ENCODE measurements at places on chromosomes 2 and 18.
A peak's percentile ranks its signal among the peaks of the same experiment; 100 is the strongest.

- H3K27ac ChIP-seq, result no peak overlapping the region
- no peaks in the 10 kb centered on the region for H3K27me3 ChIP-seq
- H3K36me3 ChIP-seq, result no peaks in the 10 kb centered on the region
- DNase-seq, result no peak
- H3K4me1 ChIP-seq, result peaks cover 9% of the 10 kb centered on the region
These were observed 40.3 kb downstream of the KCNS3 start for GRCh38 chr2:17918789-17919188.

DNA sequence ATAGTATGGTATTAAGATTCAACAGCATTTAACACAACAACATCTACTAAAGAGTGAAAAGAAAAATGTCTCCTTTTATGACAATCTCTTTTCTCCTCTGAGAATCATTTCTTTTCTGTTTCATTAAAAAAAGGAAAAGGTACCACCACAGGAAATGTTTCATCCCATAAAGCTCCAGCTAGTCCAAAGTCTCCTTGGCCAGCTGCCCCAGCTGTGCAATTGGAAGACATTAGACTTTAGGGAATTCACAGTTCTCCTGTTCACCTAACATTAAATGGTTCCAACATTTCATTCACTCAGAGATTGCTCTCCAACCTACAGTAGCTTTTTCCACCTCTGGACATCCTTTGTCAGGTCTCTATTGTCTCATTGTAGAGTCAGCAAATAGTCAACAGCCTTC, 78.7 kb upstream of the YPEL5 start:
- no peak overlapping the region for H3K27ac ChIP-seq
- H3K27me3 ChIP-seq, result no peaks in the 10 kb centered on the region
- no peaks in the 10 kb centered on the region for H3K36me3 ChIP-seq
- no peaks in the 10 kb centered on the region for H3K4me1 ChIP-seq
- H3K4me3 ChIP-seq, result no peak overlapping the region

- no peak for DNase-seq
- H3K4me1 ChIP-seq, result no peaks in the 10 kb centered on the region
These were observed 335.1 kb downstream of the CYRIA start for GRCh38 chr2:16330571-16330970.

GRCh38 chr2:157428500-157429175, 15.3 kb downstream of the CYTIP start:
- no peaks in the 10 kb centered on the region for H3K27me3 ChIP-seq
- no peaks in the 10 kb centered on the region for H3K36me3 ChIP-seq
- H3K4me1 ChIP-seq, result peaks cover 12% of the 10 kb centered on the region

GRCh38 chr2:241300000-241300399, 15.5 kb downstream of the HDLBP start:
- H3K27ac ChIP-seq, result no peak overlapping the region
- peaks cover 16% of the 10 kb centered on the region for H3K4me1 ChIP-seq
- no peaks in the 10 kb centered on the region for H3K27me3 ChIP-seq
- H3K36me3 ChIP-seq, result no peaks in the 10 kb centered on the region
- no peak for DNase-seq

DNA sequence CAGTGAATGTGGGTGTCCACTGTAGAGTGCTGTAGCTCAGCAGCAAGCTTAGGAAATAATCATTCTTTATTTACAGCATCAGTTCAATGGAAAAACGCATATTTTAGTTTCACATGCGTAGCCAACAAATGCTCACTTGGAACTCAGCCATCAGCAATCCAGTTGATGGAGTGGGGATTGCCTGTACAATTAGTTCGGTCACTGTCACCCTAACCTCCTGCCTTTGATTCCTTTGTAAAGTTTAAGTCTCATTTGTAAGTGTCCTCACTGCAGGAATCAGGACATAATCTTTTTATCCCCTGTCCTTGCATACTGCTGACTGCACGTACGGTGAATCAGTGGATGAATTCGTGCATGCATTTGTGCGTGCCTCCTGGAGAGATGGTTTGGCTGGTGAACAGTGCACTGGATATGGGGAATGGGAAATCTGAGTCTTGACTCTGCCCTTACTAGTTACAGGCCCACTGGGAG, 55.9 kb downstream of the RAB31 start:
- no peaks in the 10 kb centered on the region for H3K27me3 ChIP-seq
- DNase-seq, result no peak
- no peaks in the 10 kb centered on the region for H3K4me1 ChIP-seq
- no peaks in the 10 kb centered on the region for H3K36me3 ChIP-seq
- no peak overlapping the region for H3K27ac ChIP-seq

GRCh38 chr2:141207036-141207385, 923.8 kb downstream of the LRP1B start:
- H3K4me1 ChIP-seq, result no peaks in the 10 kb centered on the region
- H3K27me3 ChIP-seq, result no peaks in the 10 kb centered on the region
- H3K27ac ChIP-seq, result no peak overlapping the region
- no peak overlapping the region for H3K4me3 ChIP-seq
- no peak for DNase-seq

DNA sequence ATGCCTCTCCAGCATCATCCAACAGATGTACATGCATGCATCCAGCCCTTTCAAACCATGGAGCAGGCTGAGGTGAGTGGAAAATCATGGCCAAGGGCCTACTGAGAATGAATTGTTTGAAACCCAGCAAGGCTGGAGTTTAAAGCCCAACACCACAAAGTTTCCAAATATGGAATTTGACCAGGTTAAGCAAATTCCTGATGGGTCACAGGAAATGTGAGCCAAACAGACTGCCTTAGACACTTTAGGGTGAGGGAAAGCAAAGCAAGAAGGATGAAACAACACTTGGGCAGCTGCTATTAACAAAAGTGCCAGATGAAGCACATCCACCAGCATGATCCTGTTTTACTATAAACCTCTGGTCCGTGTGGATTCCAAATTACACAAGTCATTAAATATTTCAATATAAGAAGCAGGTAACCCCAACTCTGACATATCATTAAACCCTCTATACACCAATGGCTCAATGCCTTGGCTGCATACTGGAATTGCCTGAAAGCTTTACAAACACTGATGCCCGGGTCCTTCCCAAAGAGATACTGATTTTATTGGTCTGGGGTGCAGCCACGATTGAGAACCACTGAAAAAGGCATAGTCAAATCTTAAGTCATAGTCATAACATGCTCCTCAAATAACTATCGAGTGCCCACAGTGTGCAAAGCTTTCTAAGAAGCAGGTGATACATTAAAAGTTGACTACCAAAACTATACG, 9.1 kb downstream of the KLF7 start:
- no peaks in the 10 kb centered on the region for H3K27me3 ChIP-seq
- peak overlapping the region; percentile 17 for H3K4me3 ChIP-seq
- H3K4me1 ChIP-seq, result peaks cover 83% of the 10 kb centered on the region
- no peak for DNase-seq
- H3K36me3 ChIP-seq, result no peaks in the 10 kb centered on the region

DNA sequence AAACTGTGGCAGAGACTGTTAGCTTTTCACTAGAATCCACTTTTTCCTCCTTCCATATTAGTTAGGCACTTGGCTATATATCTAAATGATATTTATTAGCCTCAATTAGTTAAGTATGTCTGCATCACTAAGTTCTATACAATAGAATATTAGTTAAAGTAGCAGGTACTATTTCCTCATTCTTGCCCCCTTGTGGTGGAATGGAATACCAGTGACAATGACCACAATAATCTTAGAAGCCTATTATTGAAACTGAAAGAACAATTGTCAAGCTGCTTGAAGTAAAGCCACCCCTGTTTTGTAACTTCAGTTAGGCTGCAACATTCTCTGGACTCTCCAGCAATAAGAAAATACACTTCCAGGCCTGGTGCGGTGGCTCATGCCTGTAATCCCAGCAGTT, 476.3 kb upstream of the VWC2L start:
- no peaks in the 10 kb centered on the region for H3K4me1 ChIP-seq
- H3K36me3 ChIP-seq, result no peaks in the 10 kb centered on the region
- H3K4me3 ChIP-seq, result no peak overlapping the region
- H3K27ac ChIP-seq, result no peak overlapping the region
- DNase-seq, result no peak

DNA sequence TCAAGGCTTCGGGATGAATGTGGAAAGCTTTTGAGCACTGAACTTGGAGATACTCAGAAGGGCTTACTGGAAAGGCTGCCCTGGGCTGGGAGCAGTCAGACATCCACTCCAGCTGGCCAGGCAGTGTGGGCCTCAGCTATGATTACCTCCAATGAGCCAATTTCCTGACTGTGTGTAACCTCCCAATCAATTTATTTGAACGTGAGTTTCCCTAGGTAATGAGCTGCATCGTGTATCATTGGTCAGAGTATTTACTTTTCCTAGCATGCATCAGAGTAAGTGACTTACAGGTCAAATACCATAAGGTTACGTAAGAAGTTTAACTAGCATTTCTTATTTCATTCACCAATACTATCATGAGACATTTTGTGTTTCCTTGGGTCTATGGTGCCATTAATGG, 11.0 kb upstream of the CTAGE1 start:
- no peak for DNase-seq
- peak overlapping the region; percentile 36 for H3K27ac ChIP-seq
- H3K4me1 ChIP-seq, result peaks cover 9% of the 10 kb centered on the region
- no peak overlapping the region for H3K4me3 ChIP-seq
